ENCODE measurements at places on chromosomes 3 and 15.
A peak's percentile ranks its signal among the peaks of the same experiment; 100 is the strongest.

DNA sequence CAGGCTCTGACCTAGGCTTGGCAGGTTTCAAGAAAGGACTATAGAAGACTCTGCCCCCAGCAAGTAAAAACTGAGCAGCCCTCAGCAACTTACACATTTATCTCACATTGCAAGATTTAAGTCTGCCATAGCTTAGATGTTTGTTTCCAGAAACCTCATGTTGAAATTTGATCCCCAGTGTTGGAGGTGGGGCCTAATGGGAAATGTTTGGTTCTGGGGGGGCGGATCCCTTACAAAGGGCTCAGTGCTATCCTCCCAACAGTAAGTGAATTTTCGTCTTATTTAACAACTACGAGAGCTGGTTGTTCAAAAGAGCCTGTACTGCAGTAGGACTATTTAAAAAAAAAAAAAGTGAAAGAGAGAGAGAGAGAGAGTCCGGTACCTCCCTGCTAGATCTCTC is 125.2 kb upstream of the PROK2 start:
- no peak for DNase-seq

- DNase-seq, result no peak
Measured at GRCh38 chr15:80967451-80967850, 22.2 kb downstream of the MESD start.

DNA sequence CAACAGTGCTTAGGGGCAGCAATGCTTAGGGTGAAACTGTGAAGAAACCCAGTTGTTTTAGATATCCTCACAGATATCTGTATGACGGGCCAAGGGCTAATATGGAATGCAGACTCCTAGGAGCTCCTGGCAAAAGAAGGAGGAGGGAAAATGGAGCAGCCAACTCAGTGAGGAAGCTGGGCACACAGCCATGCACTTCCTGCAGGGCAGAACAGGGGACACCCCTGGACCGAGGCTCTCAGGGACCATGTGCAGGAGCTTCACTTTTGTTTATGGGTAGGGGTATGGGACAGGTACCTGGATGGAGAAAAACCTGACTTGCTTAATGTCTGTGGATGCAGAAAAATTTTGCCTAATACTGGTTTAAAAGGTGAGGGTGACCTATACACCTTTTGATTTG is 20.2 kb downstream of the NIPA1 start:
- DNase-seq, result no peak

DNA sequence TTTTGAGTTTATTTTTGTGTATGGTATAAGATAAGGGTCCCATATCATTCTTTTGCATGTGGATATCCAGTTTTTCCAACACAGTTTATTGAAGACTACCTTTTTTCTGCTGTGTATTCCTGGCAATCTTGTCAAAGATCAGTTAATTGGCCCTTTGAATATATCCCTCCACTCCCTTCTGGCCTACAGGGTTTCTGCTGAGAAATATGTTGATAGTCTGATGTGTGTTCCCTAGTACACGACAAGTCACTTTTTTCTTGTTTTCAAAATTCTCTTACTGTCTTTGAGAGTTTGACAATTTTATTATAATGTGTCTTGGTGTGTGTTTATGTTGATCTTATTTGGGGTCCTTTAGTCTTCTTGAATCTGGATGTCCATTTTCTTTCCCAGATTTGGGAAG is 129.2 kb downstream of the ISL2 start:
- DNase-seq, result no peak

DNA sequence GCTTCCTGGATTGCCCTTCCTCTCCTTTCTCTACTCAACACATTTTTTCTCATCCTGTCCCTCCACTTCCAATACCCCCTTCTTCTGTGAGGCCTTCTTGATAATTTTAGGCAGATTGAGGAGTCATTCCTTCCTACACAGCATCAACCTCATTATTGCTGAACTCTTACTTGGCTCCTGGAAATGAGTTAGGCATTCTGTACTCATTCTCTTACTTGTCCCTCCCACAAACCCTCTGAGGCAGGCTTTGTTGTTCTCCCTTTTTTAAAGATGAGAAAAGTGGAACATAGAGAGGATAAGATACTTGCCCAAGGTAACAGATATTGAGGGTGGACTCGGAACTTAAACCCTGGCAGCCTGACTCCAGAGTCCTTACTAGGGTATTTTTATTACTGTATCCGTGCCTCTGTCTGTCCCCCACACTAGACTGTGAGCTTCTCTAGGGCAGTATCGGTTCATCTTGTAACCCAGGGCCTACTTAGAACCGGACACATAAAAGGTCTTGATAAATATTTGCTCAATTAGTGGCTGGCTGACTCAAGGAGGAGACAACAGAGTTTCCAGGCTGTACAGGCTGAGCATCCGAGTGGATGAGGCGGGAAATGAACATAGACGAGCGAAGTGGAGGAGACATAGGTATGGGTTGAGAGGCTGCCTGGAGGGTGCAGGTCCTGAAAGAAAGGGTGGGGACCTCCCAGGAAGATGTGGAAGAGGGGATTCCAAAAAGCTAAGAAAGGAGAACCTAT is 148.7 kb upstream of the ATP2B2 start:
- DNase-seq, result no peak

- DNase-seq, result no peak
Measured at GRCh38 chr3:159555205-159555604, 433.4 kb upstream of the IL12A start.

DNA sequence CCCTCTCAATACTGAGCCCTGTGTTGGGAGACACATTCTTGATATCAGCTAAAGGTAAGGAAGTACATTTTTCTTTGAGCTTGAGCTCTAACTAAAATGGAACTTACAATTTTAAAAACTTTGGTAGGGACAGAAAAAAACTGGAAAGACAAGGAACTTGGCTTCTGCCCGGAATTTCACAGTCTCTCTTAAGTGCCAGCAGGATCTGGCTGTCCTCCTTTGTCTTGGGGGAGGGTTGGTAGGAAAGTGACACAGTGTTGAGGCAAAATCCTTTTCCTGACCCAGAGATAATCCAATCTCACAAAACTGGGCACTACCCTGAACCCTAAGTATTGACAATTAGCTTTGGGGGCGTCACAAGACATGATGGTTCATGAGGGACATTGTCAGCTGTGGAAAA is 45.3 kb downstream of the ZPLD1 start:
- no peak for DNase-seq

DNA sequence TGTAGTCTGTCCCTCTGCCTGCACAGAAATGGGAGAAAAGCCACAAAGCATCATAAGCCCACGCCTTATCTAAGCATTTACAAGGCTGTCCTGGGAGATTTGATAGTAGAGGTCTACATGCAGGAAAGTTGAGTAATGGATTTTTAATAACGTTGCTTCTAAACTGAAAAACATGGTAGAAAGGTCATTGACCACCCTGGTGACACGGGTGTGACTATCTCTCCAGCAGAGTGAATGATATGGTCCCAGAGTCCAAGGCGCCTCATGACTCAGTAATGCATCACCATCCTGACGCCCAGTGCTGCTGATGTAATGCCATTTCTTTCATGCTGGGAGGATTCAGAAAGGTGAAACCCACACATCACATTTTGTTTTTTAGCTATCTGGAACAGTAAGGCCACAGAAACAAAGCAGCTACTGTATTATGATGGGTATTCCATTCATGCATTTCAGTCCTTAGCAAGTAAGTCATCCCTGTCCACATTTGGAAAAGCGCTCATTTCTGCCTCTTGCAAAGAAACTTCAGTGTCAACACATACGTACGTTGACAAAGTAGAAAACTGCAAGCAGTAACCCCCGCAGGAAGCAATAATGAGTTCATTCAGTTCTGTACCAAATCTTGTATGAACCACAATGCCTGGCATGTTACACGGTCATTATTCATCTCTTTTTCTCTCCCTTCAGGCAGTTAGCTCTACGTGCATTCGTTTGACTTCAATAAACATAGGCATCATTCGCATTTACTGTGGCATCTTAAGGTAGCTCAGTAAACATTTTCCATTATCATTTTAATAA is 483.5 kb downstream of the GABRG3 start:
- DNase-seq, result peak; percentile 3

DNA sequence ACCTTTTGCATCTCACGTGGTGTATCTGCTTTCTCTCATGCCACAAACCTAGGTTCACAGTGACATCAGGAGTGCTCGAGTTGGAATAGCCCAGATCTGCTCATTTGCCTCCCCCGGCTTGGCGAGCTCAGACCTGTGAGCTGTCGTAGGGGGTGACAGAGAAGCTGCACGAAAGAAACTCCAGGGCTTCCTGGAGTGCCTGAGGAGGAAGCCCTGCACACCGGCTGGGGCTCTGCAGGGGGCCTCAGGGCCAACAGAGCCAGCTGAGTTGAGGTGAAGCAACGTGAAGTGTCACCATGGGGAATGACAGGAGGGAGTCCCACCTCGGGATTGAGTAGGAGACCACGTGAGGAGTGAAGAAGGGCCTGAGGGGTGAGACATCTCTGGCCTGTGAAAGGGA is 62.5 kb downstream of the RPN1 start:
- DNase-seq, result no peak
